ENCODE measurements at places on chromosomes 1 and 21. TPM values are rescaled to one million over a fixed set of nuclear protein-coding genes. Genes with fewer than 3 reads are reported as not detected.

DNA sequence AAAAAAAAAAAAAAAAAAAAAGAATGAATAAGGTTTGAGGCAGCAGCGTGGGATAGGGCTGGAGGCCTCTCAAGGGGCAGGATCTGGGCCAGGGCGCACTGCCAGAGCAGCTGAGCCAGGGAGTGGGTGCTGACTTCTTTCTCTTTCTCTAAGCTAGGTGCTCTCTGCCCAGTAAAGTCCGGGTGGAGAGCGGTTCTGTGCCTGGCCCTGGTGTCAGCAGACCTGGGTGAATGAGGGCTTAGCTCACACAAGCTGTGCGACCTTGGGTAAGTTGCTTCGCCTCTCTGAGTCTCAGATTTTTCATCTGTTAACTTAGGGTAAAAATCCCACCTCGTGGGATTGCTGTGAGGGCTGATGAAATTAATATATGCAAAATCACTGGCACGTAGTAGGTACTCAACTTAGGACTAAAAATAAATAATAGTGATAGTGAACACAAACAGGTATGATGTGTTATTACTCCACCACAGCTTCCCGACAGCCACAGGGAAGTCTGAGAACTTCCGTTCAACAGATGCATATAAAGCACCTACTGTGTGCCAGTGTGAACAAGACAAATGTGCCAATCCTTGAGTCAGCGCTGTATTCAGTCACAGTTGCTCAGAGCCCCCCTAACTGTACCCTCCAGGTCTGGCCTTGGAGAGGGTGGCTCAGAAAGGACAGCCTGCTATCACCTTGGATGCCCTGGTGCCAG, 2.0 kb upstream of the FAM131C start:
- DNase-seq, result no peak

DNA sequence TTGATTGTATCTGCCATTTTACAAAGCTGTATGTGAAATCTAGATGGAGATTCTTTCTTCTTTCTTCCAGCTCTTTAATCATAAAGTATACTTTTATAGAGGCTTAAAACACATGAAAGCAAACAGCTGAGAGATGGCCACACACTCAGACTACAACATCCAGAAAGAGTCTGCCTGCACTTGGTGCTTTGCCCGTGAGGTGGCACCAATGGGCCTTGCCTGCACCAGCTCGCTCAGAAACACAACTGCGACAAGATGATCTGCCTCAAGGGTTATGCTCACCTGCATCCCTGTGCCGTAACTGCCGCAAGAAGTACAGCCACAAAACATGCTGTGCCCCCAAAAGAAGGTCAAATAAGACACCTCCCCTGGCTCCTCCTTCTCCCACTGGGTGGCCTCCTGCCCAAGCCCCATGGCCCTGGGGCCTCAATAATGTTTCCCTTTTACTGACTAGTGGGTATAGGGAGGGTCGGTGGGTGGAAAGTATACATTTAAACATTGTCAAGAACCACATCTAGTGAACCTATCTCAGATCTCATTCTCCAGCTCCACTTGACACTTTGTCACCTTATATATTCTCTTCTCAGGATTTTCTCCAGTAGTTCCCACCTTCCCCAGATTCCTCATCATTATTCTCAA, 66.7 kb upstream of the ANGPTL3 start:
- peak; percentile 6 for DNase-seq

- DNase-seq, result peak; percentile 53
Measured at GRCh38 chr1:64538389-64538788, 68.5 kb downstream of the CACHD1 start.

GRCh38 chr21:21818898-21819297, 820.7 kb downstream of the NCAM2 start:
- no peak for DNase-seq

- DNase-seq, result no peak
Measured at GRCh38 chr1:36034692-36035091, 49.2 kb upstream of the TEKT2 start.

GRCh38 chr21:41923631-41924367, 30.0 kb downstream of the C2CD2 start:
- peak; percentile 71 for DNase-seq

- DNase-seq, result no peak
Measured at GRCh38 chr1:201750934-201751333, 78.0 kb upstream of the IPO9 start.

- DNase-seq, result no peak
Measured at GRCh38 chr1:26907071-26907917, 6.5 kb downstream of the NR0B2 start.

DNA sequence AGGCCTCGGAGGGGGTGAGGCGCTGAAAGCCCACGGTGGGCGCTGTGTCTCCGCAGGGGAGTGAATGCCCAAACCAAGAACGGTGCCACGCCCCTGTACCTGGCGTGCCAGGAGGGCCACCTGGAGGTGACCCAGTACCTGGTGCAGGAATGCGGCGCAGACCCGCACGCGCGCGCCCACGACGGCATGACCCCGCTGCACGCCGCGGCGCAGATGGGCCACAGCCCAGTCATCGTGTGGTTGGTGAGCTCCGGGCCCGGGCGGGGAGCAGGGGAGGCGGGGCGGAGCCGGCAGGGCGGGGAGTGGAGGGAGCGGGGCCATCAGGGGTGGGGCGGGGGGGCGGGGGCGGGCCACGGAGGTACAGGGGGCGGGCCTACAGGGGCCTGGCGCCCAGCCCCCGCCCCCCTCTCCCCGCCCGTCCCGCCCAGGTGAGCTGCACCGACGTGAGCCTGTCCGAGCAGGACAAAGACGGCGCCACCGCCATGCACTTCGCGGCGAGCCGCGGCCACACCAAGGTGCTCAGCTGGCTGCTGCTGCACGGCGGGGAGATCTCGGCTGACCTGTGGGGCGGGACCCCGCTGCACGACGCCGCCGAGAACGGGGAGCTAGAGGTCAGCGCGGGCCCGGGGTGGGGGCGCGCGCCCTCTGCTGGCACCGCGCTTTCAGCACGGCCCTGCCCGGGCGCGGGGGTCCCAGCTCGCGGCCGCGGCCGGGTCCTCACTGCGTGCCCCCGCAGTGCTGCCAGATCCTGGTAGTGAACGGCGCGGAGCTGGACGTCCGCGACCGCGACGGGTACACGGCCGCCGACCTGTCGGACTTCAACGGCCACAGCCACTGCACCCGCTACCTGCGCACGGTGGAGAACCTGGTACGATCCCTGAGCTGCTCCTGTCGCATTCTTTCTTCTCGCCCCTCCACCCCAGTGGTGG, 15.9 kb downstream of the ESPN start:
- DNase-seq, result no peak

- no peak for DNase-seq
Measured at GRCh38 chr1:170583186-170583585, 51.2 kb downstream of the GORAB start.

DNA sequence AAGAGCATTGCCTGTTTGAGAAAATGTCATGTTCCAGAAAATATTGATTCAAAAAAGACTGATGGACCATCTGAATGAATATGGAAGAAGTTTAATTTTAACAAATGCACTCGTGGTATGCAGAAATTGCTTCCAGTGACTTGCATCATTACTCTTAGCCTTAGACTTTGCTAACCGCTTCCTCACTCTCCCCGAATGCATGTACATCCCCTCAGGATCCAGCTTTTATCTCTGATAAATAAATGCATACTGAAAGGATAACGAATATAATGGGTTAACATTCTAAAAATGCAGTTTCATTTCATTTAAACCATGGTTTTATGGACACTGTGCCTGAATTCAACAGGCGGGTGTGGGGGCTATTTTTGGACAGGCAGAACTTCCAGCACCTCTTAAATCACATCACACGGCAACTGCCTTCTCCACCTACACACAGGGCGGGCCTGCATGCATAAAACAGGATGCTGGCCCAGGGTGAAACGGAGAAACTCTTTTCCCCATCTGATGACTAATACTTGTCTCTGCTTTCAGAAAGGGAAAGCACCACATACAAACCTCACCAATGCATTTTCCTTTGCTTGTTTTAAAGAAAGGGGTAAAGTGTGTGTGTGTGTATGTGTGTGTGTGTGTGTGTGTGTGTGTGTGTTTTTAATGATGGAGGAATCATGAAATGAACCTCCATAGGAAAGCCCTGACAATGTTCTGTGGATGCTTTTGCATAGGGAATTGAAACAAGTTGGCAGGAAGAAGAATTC, 48.7 kb downstream of the SPAG17 start:
- DNase-seq, result peak; percentile 89

DNA sequence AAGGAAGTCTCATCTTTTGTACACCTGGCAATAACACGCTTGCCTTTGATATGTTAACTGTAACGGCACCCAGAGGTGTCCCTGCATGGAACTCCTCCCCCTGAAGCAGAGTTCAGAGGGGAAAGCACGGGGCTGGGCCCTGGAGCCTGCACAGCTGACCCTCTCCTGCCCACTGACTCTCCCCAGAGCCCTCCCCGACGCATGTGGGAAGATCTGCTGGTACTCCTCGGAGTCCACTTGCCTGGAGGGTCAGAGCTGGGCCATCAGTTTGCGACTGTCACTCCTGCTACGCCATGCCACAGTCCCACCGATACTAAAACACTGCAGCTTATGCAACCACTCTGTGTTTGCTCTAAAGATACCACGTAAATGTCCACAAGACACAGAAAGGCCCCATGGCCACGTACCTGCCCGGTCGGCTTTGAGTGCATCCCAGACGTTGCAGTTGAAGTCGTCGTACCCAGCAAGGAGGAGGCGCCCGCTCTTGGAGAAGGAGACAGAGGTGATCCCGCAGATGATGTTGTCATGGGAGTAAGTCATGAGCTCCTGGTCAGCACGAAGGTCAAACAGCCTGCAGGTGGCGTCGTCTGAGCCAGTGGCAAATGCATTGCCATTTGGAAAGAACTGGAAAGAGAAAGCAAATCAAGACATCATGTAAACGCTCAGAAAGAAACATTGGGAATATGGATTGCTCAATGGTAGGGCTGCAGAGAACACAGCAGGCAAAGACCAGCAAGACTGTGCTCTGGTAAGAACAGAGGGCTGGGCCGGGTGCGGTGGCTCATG, 10.6 kb upstream of the NADK start:
- no peak for DNase-seq

DNA sequence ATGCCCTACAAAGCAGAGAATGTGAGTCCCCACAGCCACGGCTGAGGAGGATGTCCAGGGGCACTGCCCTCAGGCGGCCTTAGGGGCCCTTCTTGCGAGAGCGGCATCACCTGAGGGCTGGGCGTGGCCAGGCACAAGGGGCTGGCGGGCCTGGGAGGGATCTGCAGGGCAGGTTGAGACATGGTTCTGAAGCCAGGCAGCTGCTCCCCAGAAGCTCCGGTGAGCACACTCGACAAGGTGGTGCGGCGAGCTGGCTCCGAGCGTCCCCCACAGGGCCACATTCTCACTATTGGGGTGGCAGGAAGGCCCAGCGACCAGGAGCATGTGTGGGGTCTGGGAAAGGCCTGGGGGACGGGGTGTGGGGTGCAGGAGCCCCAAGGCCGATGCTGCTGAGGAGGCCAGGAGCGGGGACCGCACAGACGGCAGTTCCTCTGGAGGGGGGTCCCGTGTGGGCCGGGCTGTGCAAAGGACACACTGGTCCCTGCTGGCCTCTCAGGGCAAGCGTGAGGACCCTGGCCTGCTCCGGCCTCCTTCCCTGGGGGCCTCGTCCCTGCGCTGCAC, 47.2 kb downstream of the MORN1 start:
- no peak for DNase-seq

DNA sequence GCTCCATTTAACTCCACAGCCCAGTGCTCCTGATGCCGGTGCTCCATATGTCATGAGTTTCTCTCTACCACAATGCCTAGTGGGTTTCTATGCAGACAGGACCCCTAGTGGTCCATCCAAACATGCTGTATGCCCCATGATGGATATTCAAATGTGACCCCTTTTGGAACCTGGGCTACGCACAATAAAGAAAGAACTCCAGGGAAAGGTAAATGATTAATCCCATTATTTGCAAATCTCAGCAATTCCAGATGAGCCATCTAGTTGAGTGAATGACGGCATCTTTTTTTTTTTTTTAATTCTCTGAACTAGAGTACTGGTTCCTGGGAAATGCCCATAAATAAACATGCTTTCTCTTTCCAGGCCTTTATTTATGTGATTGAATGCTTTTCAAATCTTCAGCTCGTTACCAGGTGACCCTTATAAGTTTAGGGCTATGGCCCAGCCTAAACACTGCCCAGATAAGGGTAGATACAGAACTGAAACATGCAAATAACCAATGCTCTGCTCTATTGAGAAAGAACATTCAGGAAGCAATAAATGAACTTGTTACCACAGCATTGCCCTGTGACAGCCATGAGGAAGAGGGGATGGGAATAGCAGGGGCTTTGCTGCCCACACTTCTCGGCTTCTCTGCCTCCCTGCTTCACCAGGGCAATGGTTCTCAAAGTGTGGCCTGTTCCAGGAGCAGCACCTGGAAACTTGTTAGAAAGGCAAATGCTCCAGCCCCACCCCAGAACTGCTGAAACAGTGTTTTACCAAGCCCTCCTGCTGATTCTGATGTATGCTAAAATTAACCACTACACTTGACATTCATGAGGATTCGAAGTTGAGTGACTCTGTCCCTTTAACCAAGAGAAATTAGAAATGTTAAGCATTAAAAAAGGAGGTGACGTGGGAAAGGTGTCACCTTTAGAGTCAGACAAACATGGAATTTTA, 151.7 kb downstream of the SEC16B start:
- no peak for DNase-seq

- no peak for DNase-seq
Measured at GRCh38 chr1:182649041-182649440, 35.3 kb downstream of the RGS8 start.

DNA sequence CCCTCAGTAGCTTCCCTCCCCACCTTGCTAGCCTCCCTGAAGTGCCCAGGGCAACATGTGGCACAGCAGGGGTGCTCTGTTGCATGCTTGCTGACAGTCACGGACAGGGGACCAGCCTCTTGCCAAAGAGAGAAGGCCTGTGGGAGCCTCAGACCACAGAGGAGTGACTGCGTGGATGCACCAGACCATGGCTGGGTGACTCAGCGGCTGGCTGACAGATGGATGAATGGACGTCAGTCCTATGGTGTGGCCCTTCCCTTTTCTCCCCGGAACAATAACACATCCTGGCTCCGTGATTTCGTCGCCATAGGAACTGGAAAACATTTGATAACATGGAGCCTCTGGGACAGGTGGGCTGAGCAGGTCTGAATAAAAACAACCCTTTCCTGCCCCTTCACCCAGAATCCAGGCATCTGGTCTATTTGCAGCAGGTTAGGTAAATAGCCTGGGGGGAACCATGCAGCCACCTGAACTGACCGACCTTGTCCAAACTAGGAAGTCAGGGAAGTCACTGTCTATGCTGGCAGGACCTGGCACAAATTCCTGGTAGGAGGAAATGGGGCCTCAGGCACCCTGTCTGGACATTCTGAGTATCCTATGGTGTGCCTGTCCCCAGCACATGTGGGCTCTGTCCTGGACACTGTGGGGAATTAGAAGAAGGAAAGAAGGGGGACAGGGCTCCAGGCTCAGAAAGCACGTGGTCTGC, 53.3 kb downstream of the NENF start:
- peak; percentile 53 for DNase-seq

MAEL gene
- 0.91 TPM for polyA plus RNA-seq

WDR64 gene
- polyA plus RNA-seq, result 0.23 TPM

DMBX1 gene
- not detected for polyA plus RNA-seq

EPS8L3 gene
- not detected for polyA plus RNA-seq

NTRK1 gene
- 0.42 TPM for polyA plus RNA-seq

CYP4A22 gene
- polyA plus RNA-seq, result not detected

C1orf210 gene
- polyA plus RNA-seq, result 0.13 TPM

OR2T11 gene
- polyA plus RNA-seq, result not detected

IPO9 gene
- 42.2 TPM for polyA plus RNA-seq

IL22RA1 gene
- polyA plus RNA-seq, result not detected

S100A8 gene
- 10.6 TPM for polyA plus RNA-seq

Measured in muscle of back (tissue), 13 donors.